Bronchial epithelial cell (primary cell): ENCODE measurements at places on chromosomes 6 and 20. TPM values are rescaled to one million over a fixed set of nuclear protein-coding genes. Genes with fewer than 3 reads are reported as not detected.

ZNF334 gene
- 1.5 and 1.6 TPM in 2 replicates for total RNA-seq

DNA sequence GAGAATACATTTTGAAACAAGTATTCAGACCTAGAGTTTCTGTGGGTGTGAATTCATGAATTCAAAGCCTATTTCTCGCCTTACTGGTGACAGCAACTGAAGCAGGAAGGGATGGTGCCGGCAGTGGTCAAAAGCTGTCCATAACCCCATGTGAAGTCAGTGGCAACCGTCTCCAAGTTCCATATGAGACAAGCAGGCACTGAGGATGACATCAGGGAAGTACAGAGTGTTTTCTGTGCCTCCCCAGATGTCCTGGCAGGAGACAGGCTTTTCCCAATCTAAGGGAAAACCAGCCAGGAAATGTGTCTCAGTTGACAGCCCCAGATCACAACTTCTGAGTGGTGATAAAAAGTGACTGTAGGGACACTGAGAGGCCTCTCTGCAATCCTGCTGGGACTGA, 66.6 kb downstream of the HIVEP2 start:
- DNase-seq, result no peak

GRCh38 chr6:14159090-14159489, 41.5 kb downstream of the CD83 start:
- no peak for DNase-seq

- no peak for DNase-seq
Observed at GRCh38 chr6:7367408-7367807, 22.1 kb downstream of the CAGE1 start.

GRCh38 chr6:128095362-128095761, 194.5 kb upstream of the THEMIS start:
- DNase-seq, result no peak

- DNase-seq, result no peak
Observed at GRCh38 chr20:15528391-15529111, 1044.7 kb downstream of the KIF16B start.

GRCh38 chr6:1860756-1861348, 251.1 kb downstream of the FOXC1 start:
- DNase-seq, result no peak

DNA sequence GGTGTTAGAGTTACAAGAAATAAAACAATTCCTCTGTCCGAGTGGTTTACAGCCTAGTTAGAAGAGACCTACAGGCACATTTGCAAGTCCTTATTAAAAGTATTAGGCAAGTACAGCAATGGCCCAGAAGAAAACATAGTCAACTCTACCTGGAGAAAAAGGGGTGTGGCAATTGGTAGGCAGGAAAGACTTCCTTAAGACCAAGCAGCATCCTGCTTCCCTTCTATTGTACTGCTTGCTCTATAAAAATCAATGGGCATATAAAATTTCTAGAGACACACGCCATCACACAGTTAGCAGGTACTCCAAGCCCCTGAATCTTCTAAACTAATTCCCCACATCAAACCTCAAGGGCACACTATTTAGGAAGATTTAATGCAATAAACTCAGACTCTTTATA, 185.6 kb downstream of the ATXN1 start:
- DNase-seq, result peak; percentile 3

GRCh38 chr6:52326540-52327364, 35.2 kb upstream of the PAQR8 start:
- DNase-seq, result no peak

DNA sequence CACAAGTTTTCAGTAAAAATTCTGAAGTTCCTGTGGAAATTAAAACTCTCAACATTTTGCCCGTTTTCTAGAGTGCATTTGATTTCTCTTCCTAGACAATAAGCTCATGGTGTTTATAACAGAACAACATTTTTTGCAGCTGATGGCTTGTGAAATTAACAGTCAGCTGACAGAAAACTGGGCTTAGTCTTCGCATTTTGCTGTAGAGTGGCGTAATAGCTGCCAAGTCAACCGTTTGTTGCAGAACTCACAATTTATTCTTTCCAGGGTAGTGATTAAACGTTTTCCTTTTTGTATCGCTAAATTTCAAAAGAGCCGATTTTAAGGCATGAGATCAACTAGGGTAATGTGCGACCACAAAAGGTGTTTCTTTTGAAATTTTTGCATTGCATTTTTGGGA, 1.4 kb downstream of the SPO11 start:
- DNase-seq, result no peak

DNA sequence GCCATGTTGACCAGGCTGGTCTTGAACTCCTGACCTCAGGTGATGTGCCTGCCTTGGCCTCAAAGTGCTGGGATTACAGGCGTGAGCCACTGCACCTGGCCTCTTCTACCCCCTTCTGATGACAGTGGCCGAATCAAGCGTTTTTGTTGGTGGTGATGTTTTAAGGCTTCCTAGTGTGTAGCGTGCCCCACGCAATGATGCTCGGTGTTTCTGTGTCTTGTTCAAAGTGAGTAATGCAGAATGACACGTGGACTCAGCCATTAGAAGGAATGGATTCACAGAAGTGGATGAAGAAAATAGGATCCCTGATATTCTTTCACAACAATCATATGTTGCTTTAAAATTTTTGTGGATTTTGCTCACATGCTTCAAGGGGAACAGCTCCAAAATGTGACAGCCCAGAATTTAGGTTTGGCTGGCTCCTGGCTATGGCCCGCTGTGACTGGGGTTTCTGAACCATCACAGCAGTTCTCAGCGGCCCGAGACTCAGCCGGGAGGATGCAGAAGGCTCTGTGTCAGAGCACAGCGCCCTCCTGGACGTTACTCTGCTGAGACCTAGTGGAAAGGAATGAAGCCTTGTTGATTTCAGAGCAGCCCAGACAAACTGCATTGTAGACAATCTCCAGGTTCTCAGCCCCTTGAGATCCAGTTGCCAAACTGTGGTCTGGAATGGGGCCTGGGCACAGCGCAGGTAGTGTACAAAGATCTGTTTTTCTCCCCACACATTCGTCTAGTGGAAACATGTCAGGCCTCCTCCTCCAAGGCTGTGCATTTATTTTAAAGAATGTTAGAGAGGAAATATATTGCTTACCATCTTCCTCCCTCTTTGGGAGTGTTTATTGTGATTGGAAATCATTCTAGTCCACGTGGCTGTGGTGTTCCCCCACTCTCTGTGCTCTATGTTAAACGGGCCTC, 57.6 kb upstream of the TIAM2 start:
- no peak for DNase-seq

NOTCH4 gene
- total RNA-seq, result 0.26 and 0.38 TPM in 2 replicates

GRCh38 chr6:125717120-125717731, 32.2 kb upstream of the HEY2 start:
- DNase-seq, result no peak

OR2H1 gene
- not detected in 2 replicates for total RNA-seq

NEU1 gene
- 65.8 and 70.3 TPM in 2 replicates for total RNA-seq

SOX18 gene
- not detected in 2 replicates for total RNA-seq

PHACTR3 gene
- 15.0 and 32.0 TPM in 2 replicates for total RNA-seq

DNA sequence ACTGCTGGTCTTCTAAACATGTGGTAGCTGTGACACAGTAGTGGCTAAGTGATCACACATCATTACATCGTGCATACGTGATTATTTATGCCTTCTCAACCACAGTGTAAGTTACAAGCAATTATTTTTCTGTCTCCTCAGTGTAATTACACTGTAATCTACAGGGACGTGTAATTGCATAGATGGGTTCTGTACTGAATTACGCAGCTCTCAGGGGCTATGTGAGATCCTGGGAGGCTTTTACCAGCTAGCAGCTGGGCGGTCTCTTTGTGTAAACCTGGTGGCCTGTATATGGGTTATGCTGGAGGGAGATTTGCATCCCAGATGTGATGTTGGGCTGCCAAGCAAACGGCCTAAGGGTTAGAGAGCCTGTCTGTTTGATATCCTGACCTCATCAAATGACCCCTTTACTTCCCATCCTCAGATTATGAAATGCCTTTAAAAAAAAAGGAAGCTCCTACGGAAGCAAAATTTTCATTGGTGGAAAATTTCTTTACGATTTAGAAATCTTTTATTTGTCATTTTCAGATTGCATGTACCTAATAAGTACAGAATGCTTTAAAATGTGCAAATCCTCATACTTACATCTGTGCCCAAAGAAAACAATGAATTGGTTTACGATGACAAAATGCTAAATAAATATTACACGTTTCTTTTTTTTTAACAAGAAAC, 402.8 kb upstream of the JAG1 start:
- no peak for DNase-seq

DNA sequence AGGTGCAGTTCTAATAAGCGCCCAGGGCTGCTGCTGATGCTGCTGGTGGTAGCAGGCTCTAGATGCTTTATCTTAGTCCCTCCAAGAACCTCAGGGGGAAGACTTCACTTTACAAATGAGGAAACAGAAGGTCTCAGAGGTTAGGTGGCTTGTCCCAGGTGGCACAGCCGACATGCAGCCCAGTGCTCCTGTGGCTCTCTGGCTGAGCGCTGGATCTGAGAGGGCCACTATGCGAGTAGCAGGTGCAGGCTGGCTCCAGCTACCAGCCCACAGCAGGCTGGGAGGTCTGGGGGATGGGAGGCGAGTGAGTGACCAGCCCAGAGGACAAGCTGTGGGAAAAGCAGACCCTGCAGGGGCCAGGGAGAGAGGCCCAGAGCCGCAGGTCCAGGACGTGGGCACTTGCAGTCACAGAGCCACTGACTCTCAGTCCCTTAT, 90.9 kb downstream of the PRND start:
- DNase-seq, result no peak

KCNK5 gene
- total RNA-seq, result 0.26 TPM in 2 replicates

GABRR1 gene
- total RNA-seq, result not detected in 2 replicates

- peak; percentile 29 for DNase-seq
Observed at GRCh38 chr20:47574616-47575364, 73.1 kb downstream of the NCOA3 start.

DNA sequence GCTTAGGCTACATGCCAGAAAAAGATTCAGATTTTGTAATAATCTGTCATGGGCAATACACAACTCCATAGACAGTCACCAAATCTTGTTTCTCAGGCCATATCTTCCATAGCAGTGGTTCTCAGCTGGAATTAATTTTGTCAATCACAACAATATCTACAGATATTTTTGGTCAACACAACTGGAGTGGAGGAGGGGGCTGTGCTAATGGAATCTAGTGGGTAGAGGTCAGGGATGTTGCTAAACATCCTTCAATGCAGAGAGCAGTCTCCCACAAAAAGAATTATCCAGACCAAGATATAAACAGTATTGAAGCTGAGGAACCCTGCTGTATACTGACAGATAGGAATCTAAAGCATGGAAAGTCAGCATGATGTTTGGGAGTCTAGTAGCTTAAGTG, 174.6 kb downstream of the UBE3D start:
- peak; percentile 13 for DNase-seq

GRCh38 chr20:8646033-8646441, 422.9 kb upstream of the PLCB4 start:
- DNase-seq, result peak; percentile 89

TSBP1 gene
- not detected in 2 replicates for total RNA-seq

DNA sequence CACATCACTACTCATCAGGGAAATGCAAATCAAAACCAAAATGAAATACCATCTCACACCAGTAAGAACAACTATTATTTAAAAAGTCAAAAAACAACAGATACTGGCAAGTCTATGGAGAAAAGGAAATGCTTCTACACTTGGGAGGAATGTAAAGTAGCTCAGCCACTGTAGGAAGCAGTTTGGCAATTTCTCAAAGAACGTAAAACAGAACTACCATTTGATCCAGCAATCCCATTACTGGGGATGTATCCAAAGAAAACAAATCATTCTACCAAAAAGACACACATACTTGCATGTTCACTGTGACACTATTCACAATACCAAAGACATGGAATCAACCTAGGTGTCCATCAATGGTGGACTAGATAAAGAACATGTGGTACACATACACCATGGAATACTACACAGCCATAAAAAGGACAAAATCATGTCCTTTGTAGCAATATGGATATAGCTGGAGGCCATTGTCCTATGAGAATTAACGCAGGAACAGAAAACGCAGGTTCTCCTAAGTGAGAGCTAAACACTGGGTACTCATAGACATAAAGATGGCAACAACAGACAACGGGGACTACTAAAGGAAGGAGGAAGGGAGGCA, 260.4 kb downstream of the RNGTT start:
- no peak for DNase-seq

TGM3 gene
- total RNA-seq, result 11.8 and 42.6 TPM in 2 replicates

DNA sequence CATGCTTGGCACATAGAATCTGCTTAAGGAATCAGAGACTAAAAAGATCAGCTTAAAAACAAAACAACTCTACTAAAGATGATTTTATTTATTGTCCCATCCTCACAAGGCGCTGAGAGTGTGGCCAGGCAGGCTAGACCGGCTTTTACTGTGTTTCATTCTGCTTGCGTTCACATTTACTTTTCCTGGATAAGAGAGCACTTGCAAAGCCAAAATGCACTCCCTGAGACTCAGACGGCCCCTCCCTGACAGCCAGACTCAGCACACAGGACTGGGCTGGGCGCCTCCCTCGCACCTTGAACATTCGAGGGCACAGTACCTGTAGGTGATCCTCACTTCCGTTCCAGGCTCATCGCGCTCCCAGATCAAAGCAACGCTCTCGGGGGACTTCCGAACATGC, 10.2 kb downstream of the ACSS1 start:
- DNase-seq, result no peak

- peak; percentile 73 for DNase-seq
Observed at GRCh38 chr6:12785301-12785700, 68.7 kb downstream of the PHACTR1 start.

- no peak for DNase-seq
Observed at GRCh38 chr20:845941-846893, 12.7 kb downstream of the FAM110A start.

DNA sequence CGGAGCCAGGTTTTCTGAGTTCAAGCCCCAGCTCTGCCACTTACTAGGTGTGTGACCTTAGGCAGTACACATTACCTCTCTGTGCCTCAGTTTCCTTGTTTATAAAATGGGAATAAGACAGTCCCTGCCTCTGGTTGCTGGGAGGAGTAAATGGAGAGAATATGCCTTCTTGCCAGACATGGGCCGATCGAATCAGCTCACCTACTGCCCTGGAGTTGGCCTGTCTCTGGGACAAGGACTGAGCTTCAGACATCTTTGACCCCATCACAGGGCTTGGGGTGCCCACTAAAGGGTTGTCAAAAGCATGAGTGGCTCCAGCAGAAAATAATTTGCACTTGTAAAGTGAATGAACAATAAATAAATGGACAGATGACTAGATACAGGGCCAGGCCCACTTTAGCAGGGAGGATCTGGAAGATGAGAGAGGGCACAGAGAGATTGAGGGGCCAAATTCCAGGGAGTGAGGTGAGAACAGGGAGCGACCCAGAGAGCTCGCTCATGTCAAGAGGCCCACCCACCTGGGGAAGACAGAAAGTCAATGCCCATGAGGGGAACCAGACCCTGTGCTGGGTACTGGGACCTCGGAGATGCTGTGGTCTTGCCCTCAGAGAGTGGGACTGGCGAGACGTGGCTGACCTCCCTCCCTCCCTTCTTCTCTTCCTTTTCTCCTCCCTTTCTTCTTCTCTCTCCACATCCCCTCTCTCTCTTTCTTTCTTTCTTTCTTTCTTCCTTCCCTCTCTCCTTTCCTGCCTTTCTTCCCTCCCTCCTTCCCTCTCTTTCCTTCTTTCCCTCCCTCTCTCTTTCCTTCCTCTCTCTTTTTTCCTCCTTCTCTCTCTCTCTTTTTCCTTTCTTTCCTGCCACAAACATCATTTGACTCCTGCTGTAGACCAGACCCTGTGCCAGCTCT, 3.9 kb upstream of the BPIFA2 start:
- no peak for DNase-seq

MYMX gene
- not detected in 2 replicates for total RNA-seq

GRCh38 chr20:4369798-4370124, 351.9 kb upstream of the PRND start:
- no peak for DNase-seq
